ENCODE measurements at places on chromosomes 11 and 22.

GRCh38 chr11:85724748-85725465 is 38.9 kb upstream of the CCDC89 start:
- DNase-seq = no peak

DNA sequence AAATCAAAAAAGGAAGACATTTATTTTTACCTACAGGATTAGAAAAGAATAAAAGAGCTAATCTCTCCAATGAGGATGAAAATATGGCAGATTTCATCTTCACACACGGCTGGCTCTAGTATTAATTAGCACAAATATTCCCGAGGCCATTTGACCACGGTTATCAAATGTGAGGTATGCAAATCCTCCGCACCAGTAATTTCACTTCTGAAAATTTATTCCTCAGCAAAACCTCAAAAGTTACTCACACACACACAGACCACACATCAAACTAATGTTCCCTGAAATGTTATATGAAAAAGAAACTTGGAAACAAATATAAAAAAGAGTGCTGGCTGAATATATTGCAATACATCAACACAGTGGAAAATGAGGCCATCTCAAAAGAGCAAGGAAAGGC is 32.8 kb downstream of the CELSR1 start:
- DNase-seq = no peak

- DNase-seq = no peak
Observed at GRCh38 chr11:47510209-47510608, 42.7 kb downstream of the CELF1 start.

GRCh38 chr11:43982421-43982820 is 40.0 kb downstream of the C11orf96 start:
- no peak for DNase-seq

GRCh38 chr11:44532809-44533208 is 32.7 kb upstream of the CD82 start:
- no peak for DNase-seq

Measured in stimulated activated CD4-positive, alpha-beta T cell treated with anti-CD3 and anti-CD28 coated beads, Interleukin-2, amount 100 ng/mL, for 48 hours (primary cell).